H54 (cell line): ENCODE measurements at places on chromosomes 4 and X.

- no peak for DNase-seq
Observed at GRCh38 chr4:56806666-56807065, 14.8 kb downstream of the SPINK2 start.

GRCh38 chrX:57528670-57529255 lies 63.0 kb upstream of the ZXDB start:
- DNase-seq, result no peak

DNA sequence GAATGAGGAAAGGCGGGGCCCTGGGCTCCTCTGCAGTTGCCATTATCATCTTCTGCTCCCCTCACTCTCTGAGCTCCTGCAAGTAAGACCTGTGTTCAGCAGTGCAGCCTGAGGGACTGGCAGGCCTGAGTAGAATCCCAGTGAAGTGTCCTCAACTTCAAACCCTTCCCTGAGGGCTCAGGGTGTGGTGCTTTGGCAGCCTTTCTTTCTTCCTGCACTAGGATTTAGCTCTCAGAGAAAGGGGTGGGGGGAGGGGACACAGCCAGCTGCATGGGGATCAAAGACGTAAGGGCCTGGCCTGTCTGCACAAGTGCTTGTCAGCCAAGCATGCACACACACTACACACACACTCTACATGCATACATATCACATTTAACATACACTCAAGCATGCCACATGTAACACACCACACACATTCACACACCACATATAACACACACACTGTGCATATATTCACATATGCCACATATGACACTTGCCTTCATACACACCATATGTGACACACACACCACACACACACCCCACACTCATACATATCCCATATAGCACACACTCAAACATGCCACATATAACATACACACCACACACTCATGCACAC lies 223.4 kb upstream of the RPL34 start:
- no peak for DNase-seq

GRCh38 chr4:176440698-176441097 lies 120.9 kb downstream of the SPCS3 start:
- no peak for DNase-seq

DNA sequence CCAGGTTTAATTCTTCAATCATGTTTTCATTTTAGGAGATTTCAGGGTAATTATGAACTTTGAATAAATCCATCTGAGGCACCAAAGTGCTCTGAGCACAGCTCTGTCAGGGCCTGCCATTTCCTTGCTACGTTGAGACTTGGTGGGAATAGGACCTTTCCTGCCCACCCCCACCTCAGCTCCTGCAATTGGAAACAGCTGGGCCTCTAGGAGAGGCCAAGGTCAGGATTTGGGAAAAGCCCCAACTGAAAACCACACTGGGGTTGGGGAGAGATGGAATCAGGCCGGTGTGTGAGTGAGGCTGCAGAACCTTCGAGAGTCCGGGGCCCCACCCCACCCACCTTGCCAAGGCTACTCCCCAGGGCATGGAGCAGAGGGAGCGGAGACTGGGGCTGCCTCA lies 212.7 kb upstream of the BCOR start:
- DNase-seq, result no peak

DNA sequence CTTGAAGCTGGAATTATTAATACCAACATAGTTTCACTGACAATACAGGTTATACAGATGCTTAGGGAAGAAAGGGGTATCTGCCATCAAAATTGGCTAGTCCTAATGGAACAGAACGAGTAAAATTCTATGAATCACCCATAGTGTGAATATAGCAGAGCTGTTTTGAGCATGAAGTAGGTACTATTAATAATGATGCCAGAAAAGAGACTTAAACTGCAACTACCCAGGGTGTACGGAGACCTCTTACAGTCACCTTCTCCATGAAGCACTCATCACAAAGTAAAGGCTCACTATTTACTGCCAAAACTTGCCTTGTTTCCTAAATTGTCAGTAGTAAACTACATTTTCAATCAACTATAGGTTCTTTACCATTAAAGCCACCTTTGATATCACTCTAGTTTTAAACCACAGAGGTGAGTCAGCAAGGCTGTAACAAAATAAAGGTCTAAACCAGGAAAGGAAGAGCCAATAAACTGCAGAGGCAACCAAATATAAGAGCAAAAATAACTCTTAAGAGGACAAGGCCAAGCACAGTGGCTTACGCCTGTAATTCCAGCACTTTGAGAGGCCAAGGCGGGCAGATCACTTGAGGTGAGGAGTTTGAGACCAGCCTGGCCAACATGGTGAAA lies 114.4 kb downstream of the FRYL start:
- peak; percentile 2 for DNase-seq

GRCh38 chrX:125654501-125654900 lies 334.8 kb downstream of the TEX13C start:
- DNase-seq, result no peak

DNA sequence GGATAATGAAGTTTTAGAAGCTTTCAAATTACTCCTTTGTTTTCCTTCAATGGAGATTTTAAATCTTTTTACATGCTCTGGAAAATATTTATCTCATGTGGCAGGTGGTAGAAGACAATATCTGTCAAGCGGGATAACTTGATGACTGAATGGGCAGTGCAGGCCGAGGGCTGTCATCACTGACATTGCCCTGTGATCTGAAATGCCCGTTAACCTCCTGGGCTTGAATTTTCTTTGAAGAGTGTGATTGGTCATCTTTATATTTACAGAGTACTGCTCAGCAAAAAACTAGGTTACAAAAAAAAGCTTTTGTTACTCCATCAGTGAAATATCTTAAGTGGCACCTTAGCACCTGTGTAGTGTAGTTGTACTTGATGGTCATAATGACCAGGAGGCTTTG lies 147.5 kb downstream of the GATB start:
- no peak for DNase-seq

- no peak for DNase-seq
Observed at GRCh38 chrX:6852869-6853268, 294.6 kb upstream of the STS start.

- no peak for DNase-seq
Observed at GRCh38 chrX:141652286-141652685, 46.3 kb downstream of the SPANXD start.

DNA sequence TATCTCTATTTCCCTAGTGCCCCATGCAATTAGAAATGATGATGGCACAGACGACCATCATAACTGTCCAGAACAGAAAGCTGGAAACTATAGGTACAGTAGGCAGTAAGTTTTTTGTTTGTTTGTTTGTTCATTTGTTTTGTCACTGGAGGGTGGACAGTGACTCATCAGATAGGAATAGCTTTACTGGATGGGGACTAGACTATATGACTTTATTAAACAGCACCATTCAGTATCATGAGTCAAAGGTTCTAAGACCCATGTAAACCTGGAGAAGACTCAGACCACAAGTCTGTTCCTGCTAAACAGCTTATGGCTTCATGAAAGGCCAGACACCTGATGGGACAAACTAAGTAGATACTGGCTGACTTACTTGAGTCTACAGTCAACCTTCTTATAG lies 38.4 kb downstream of the PLAC1 start:
- no peak for DNase-seq

DNA sequence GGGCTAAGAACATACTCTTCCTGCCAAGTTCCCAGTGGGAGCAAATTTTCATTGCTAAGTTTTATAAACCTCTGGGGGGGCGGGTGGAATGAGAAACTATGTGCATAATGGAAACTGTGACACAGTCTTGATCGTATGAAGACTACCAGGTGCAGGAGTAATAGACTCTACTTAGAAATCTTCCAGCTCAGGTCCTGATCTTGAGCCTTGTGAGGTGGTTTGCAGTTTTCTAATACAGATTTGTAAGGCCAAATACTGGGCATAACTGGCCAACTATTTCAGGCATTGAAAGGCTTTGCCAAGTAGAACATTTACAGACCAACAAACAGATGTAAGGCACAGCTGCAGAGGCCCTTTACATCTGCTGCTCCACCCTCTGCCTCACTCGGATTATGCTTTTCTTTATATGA lies 89.7 kb upstream of the CBR4 start:
- no peak for DNase-seq

DNA sequence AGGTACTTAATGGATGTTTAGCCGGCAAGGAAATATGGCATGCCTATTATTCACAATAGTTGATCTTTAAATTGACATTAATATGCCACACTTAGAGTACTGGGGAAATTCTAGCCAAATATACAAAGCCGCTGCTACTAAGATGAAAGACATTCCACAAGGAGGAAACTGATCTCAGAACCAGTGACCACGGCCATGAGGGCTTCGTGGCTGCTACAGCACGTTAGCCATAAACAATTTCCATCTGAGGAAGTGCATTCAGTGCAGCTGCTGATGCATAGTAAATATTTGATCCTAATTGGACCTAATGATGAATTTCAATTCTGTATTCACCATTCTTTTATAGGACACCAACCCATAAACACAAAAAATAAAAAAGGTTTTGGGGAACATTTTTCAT lies 59.1 kb downstream of the SORBS2 start:
- no peak for DNase-seq

DNA sequence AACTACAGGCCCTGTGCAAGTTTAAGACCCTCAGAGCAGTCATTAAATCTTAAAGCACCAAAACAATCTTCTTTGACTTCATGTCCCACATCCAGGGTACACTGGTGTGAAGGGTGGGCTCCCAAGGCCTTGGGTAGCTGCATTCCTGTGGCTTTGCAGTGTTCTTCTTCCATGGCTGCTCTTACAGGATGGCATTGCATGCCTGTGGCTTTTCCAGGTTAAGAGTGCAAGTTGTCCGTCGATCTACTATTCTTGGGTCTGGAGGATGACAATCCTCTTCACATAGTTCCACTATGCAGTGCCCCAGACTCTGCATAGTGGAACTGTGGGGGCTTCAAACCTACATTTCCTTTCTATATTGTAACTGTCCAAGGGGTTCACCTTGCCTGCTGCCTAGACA lies 494.5 kb downstream of the CFAP47 start:
- DNase-seq, result no peak

DNA sequence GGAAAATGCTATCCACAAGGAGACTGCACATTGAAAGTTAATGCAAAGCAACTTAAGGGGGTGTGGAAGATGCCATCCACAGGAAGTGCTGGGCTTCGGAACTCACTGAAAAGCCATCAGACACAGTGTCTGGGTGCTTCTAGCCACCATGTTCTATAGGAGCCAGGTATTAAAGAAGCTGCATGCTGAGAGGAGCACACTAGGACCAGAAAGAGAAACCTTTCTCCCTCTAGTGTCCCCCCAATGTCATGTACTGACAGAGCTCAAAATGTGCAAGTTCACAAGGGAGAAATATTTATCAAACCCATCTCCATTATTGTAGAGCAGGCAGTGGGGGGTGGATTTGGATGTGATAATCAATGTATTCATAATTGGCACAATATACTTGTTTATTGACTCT lies 510.9 kb downstream of the GRID2 start:
- DNase-seq, result no peak

GRCh38 chr4:55107054-55107453 lies 18.3 kb downstream of the KDR start:
- no peak for DNase-seq

GRCh38 chr4:187444061-187444460 lies 551.5 kb upstream of the ZFP42 start:
- DNase-seq, result no peak

DNA sequence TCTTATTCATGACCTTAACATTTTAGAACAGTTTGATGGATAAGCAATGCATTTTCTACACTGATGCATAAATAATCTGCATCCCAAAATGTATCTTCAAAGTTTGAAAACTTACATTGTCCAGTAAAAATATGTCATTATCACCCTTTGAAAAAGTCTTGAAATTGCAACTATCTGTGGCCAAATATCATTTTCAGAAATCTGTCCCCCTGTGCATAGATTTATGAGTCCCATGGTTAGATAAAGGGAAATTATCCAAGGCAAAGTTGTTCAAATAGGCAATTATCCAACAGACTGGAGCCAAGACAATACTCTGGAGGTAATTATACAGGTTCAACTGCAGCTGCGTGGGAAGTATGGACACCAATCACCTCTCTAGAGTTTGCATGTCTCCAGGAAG lies 182.5 kb upstream of the INTU start:
- DNase-seq, result no peak

GRCh38 chr4:184382189-184382846 lies 92.0 kb downstream of the IRF2 start:
- DNase-seq, result no peak

GRCh38 chr4:144575181-144575580 lies 70.8 kb upstream of the HHIP start:
- DNase-seq, result no peak

- DNase-seq, result no peak
Observed at GRCh38 chr4:8832113-8832915, 39.3 kb downstream of the HMX1 start.

DNA sequence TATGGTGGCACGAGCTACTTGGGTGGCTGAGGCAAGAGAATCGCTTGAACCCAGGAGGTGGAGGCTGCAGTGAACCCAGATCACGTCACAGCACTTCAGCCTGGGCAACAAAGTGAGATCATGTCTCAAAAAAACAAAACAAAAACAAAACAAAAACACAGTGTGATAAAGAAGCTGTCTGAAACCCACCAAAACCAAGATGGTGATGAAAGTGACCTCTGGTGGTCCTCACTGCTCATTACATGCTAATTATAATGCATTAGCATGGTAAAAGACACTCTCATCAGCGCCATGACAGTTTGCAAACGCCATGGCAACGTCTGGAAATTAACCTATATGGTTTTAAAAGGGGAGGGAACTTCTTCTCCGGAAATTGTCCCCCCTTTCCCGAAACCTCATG lies 29.4 kb upstream of the OPHN1 start:
- no peak for DNase-seq

GRCh38 chrX:7614616-7615015 lies 228.4 kb upstream of the VCX start:
- DNase-seq, result no peak

DNA sequence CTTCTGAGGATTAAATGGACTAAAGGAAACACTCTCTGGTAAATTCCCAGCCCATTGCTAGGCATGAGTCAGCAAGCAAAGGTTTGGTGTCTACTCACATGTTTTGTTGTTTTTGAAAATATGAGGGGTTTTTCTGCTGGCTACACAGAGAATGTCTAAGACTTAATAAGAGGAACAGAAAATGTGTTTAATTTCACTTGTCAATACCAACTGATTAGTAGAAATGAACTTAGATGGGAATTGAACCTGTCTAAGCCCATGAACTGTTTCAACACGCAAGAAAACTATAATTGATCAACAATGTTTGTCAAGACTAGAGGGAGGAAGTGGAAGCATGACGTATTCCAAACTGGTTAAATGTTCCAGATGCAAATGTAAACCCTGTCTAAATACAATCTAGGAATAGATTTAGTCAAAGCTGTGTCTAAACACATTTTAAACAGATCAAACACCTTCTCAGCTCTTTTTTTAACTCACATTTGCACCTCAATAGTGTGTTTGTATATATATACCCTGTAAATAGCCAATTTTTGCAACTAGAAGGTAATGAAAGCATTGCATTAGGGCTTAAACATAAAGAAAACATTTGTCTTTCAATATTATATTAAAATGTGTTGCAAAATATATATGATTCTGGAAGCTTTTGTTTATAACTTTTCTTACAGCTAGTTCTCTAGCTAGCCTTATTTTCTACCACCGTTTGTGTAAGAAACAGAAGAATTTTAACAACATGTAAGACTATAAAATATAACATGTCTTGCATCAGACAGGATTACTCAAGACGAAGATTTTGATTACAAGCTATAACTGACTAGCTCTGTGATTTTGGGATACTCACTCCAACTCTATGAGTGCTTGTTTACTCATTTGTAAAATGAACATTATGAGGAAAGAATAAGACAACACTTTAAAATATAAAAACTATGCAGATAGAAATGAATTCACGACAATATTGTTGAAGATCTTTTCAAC lies 607.8 kb downstream of the FSTL5 start:
- DNase-seq, result no peak
